Activated naive CD8-positive, alpha-beta T cell treated with anti-CD3 and anti-CD28 coated beads for 36 hours (primary cell): ENCODE measurements at places on chromosomes 1 and 21.

DNA sequence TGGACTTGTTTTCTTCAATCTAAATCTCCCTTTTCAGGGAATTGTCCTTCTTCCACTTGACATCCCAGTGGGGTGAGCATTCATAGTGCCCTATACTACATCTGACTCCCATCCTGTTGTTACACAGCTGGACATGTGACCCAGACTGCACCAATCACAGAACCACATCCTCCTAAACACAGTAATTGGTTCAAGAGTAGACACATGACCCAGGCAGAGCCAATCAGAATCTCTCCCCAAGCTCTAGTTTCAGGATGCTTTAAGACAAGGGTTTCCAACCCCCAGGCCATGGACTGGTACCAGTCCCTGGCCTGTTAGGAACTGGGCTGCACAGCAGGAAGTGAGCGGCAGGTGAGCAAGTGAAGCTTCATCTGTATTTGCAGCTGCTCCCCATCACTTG is 5.6 kb upstream of the DDOST start:
- no peak for DNase-seq

DNA sequence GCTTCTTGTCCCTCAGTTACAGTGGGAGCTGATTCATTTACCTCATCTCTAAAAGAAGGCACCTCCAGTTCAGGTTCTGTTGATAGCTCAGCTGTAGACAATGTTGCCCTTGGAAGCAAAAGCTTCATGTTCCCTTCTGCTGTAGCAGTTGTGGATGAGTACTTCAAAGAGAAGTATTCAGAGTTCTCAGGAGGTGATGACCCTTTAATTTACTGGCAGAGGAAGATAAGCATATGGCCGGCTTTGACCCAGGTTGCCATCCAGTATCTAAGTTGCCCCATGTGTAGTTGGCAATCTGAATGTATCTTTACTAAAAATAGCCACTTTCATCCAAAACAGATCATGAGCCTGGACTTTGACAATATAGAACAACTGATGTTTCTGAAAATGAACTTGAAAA is 4.5 kb downstream of the ZBED6 start:
- DNase-seq, result no peak

DNA sequence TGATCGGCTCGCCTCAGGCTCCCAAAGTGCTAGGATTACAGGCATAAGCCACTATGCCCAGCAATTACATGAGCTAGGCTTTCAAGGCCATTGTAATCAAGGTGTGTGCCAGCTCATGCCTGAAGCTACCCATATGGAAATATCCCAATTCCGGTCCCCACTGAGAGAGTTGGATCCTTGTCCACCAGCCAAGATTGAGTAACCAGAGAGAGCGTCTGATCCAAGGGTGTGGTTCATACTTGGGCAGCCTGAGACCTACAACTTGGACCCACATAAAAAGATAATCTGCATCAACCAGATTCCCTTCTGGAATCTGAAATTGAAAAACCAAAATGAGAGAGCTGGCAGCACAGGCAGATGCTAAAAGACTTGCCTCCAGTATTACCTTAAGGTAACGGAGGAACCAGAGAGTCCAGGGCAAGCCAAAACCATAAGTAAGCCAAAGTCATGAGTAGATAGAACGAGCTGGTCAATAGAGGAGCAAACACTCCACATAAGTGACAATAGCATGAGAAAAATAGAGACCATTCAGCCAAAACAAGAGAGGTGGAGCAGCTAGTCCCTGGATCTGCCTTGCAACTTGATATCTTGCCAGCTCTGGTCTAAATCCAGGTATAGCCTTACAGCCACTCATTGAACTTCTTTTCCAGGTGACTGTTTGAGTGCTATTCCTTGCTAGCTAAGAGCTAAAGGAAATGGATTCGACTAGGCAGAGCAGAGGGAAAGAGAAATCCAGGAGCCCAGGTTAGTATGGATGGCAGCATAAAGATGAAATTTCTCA is 63.8 kb upstream of the ATP1A1 start:
- DNase-seq, result no peak

- no peak for DNase-seq
Observed at GRCh38 chr1:11456965-11457364, 22.0 kb upstream of the DISP3 start.

DNA sequence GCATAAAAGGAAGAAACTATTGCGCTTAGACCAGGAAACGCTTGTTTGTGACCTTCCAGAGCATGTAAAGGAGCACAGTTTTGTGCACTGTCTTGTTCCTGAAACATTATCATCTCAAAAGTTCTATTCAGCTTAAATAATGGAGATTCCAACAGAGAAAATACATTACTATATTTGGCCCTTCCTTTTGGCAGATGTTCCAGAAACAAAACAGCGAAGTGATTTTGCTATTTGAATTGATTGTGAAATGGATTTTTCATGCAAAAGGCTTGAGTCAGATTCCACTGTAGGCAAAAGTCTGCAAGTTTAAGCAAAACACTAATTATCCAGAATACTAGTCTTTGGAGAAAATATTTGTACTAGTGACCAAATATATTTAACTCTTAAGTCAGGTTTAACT is 80.3 kb upstream of the PTBP2 start:
- no peak for DNase-seq

DNA sequence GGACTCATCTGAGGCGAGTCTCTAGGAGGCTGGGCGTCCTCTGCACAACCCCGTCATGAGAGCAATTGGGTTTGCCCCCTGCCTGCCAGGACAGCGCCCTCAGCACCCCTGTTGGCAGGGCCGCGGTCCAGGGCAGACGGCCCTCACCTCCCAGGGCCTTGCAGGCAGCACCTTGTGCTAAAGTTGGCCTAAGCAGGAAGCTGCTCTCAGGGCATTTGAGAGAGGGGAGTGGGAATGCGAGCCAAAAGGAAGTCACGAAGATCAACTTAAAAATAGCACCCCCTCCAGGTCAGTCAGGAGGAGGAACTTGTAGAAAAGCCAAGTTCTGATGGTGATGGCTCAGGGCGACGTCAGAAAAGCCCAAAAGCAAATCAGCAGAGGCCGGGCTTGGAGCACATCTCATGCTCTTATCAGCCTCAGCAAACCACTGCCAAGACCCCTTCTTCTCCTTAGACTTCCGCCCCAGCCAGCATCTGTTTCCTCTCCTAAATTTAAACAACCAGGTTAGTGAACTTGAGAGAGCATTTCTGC is 12.6 kb upstream of the ADORA3 start:
- peak; percentile 41 for DNase-seq

GRCh38 chr1:108327534-108328466 is 83.9 kb upstream of the NBPF4 start:
- DNase-seq, result no peak

DNA sequence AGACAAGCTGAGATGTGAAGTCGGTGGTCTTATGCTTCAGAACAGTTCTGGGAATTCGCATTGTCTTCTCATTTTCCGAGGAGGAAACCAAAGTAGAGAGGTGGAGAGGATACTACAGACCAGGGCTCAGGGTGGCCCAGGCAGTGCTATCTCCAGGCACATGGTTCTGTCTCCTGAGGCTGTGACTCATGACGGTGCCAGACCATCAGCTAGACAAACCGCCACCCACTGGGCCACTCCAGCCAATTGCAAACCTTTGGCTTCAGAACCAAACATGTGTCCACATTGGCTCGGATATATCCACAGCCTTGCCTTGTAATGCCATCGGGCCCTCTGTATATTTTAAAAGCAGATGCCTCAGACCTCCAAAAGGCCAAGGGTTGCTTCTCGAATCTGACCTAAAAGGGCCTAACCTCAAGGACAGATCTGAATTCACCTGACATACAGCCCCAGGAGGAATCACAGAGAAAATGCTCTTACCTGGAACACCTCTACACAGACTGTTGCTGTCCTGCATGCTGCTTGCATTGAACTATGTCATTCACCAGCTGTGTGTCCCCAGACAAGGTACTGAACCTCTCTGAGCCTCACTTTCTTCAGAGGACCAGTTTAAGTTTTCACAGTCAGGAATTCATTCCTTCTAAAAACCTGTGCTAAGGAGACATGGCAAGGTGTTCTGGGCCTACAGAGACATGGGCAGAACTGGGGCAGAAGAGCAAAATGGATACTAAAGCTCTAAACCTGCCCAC is 224.9 kb upstream of the JUN start:
- DNase-seq, result no peak
